Stimulated activated CD4-positive, alpha-beta T cell treated with anti-CD3 and anti-CD28 coated beads, Interleukin-4, amount 100 ng/mL, for 4 hours (primary cell): ENCODE measurements at places on chromosomes 1 and 21.

- DNase-seq, result no peak
Measured at GRCh38 chr1:64229307-64229706, 25.9 kb downstream of the UBE2U start.

- DNase-seq, result no peak
Measured at GRCh38 chr1:23979387-23979880, 693 bp downstream of the SRSF10 start.

DNA sequence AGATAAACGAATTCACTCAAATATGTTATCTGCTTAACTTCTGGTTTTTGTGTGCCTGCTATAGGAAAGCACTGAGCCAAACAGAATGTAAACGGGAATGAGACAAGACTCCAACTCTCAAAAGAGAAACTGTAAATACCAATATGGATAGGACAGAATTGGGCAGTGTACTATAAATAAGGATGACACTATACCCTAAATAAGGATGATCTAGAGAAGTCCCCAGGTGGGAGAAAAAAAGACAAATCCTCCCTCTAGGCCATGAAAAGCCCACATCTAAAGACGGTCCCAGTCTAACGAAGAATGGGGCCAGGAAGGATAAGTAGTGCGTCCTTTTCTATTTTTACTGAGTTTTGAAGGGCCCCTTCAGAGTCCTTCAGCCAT is 1.5 kb upstream of the GABPB2 start:
- no peak for DNase-seq

GRCh38 chr1:182869241-182869666 is 30.1 kb downstream of the DHX9 start:
- DNase-seq, result no peak

- DNase-seq, result no peak
Measured at GRCh38 chr1:145740269-145740668, 21.0 kb downstream of the CD160 start.

DNA sequence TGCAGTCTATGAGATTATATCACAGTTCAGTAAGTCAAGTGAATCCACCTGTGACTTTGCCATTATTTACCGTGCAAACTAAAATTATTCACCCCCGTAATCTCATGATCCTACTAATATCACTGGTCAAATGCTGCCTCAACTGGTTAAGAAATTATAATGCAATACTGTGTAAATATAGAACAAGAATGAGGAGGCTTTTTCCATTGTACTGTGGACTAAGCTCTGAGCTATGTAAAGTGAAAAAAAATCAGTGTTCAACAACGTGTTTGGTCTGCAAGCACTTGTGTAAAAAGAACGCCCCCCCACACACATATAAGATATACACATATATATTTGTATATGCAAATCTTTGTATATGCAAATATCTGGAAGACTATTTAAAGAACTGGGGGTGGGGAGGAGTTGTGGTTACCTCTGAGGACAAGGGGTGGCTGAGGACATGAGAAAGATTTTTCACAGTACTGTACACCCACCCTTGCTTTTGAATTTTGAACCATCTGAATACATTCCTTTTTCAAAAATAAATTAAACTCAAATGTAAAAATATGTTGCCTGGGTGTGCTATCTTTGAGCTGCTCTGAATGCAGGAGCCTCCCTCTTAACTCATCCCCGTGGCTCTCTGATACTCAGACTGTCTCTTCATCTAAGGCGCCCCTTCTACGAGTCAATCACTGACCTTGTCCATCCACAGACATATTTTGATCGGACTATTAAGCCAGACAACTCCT is 57.0 kb downstream of the PTP4A2 start:
- DNase-seq, result no peak

- DNase-seq, result no peak
Measured at GRCh38 chr21:25371841-25372425, 235.3 kb downstream of the MRPL39 start.

- DNase-seq, result no peak
Measured at GRCh38 chr1:158819461-158820443, 11.4 kb upstream of the MNDA start.

- DNase-seq, result no peak
Measured at GRCh38 chr1:116544588-116545358, 26.1 kb downstream of the CD58 start.
